ENCODE measurements at places on chromosomes 6 and 20.

- no peak for DNase-seq
Observed at GRCh38 chr20:4047614-4048013, 32.3 kb upstream of the RNF24 start.

- DNase-seq = no peak
Observed at GRCh38 chr6:125814481-125814880, 23.7 kb downstream of the NCOA7 start.

DNA sequence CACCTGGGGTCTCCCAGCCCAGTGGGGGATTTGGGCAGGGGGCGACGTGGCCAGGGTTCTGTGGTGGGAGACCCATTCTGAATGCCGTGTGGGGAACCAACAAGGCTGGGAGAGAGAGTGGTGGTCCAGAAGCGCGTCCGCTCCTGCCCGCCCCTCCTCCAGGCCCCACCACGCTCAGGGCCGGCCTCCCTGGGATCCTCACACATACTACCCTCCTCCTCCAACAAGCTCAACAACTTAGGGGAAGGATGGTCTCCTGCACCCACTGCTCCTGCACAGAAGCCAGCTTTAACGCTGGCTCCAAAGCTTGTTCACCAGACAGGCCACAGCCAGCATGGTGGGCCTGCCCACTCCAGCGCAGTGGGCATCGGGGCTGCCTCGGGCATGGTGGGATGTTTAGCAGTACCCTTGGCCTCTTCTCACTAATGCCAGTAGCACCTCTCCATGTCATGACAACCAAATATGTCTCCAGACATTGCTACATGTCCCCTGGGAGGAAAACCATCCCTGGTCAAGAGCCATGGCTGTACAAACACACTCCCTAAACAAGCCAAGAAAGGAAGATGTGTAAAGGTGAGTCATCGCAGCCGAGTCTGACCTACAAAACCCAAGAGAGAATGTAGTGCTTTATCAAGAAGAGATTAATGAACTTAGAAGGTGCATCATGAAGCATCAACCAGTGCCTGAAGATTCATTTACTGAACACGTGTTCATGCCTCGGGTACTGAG lies 75.7 kb downstream of the BMP7 start:
- no peak for DNase-seq

- DNase-seq = no peak
Observed at GRCh38 chr6:52725143-52725534, 38.1 kb downstream of the GSTA2 start.

DNA sequence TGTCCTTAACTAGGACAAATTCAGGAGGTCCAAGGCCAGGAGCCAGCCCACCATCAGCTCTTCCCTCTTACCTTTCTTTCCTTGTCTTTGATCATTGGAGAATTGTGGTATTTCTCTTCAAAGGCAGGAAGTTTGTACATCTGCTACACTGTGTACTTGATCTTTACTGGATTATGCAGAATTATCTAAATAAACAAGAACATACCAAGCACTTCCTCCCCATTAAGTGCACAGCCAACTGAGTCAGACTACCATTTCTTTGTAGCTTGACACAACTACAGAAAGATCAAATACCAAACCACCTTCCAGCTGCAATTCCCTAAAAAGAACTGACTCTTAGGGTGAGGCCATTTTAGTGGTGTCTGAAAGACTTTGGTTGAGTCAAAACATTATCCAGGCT lies 195.1 kb downstream of the HDGFL1 start:
- DNase-seq = no peak

DNA sequence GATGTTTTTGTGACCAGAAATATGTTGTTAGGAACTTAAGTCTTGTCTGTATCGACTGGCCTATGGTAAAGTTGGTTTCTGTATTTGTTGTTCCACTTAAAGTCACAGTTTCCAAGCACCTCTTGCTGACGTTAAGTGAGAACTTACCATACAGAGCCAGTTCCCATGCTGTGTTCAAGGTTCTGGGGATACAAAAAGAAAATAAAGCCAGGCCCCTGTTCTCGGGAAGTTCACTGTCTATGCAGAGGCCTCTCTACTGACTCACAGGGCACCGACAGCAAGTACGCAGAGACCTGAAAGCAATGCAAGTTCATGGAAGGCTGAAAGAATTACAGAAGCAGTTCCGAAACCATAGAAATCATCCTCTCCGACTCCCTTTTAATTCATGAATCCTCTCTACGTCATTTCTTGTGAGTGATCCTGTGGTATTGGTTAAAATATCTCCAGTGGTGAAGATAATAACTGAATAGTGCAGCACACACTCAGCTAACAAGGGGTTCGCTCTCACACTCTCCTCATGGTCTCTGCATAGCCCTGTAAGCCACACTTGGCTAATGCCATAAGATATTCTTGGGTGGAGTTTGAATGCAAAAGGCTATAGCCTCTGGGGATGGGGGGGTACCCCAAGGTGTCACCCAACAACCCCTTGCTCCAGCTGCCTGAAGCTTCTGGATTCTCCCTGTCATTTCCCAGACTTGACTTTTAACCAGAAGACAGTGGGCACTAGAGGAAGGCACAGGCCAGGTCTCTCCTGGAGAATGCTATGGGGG lies 91.2 kb upstream of the EXOC2 start:
- DNase-seq = no peak

DNA sequence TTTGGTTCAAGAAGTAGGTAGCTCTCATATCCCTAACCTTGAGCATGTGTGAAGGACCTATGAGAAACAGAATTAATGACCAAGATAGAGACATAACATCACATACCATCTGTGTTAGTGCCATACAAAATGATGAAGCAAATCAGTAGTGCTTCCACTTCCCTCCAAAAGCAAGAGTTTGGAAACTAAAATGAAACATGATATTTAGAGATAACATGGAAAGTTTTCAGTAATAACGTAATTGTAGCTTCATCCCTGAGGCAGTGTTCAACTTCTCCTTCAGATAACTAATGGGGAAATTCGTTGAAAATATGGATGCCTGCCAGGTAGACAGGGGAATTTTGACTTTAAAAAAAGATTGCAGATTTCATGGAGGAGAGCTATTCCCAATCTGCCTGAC lies 248.4 kb upstream of the IRAK1BP1 start:
- no peak for DNase-seq

- DNase-seq = no peak
Observed at GRCh38 chr6:168198302-168199180, 119.5 kb upstream of the FRMD1 start.

GRCh38 chr6:123712831-123713230 lies 76.1 kb upstream of the TRDN start:
- no peak for DNase-seq

DNA sequence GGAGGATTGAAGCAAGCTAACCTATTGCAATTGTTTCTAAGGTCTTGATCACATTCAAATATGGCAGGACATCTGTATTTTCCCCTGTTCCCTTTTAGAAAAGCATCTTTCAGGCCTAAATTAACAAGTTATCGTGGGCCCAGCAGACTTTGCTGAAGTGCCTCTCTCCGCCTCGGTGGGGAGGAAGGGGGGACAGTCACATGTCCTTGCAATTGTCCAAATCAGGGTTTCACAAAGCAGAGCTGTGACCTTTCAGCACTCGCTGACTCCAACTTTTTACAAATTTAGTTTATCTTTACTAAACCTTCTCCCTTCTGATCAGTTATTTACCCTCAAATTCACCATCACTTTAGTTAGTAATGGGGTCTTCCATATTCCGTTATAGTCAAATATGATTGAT lies 74.4 kb upstream of the KCNK16 start:
- no peak for DNase-seq

DNA sequence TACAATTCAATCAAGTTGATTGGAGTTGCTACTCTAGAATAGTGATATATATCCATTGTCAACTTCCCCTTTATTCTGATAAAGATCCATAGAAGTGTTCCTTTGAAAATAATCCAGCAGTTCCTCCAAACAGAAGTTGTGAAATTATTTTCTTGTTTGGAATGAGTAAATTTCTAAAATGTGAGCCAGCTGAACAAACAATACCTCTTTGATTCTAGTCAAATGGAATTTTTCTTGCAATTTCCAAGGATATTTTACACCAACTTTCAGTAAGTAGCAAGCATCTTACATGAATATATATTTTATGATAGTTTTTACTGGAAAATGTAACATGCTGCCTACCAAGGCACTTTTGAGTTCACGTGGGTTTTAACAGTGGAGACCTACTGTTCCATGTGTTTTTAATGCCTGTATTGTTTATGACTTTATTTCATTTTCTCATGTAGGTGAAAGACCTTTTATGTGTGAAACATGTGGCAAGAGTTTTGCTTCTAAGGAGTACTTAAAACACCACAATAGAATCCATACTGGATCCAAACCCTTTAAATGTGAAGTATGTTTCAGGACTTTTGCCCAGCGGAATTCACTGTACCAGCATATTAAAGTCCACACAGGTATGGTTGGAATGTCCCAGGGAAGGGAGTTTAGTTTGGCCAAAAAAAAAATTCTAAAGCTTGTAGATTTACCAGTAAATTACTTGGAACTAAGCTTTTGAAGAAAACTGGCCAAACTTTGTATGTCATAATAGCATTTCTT lies 6.5 kb downstream of the GZF1 start:
- DNase-seq = no peak

DNA sequence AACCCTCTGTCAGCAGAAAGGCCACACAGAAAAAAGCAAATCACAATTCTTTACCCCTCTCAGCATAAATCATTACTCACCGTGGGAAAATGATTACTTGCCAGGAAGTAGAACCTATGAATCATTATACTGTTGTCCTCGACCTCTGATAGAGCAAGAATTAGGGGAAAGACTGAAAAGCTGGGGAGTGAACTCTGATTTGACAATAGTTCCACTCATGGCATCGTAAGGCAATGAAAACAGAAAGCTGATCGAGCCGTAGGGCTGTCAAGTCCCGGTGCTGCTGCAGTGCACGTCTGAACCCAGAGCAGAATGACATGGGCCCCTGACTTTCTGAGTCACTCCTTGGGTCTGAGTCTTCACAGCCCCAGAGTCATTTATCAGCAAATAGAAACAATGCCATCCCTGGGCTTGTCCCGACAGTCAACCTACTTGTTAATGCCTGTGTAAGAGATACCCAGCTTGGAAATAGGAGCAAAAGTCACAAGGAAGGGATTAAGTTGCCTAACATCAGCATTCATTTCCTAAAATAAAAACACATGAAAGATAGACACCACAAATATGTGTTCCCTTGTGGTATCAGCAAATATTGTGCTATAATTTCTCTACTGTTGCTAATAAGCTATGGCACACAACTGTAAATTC lies 224.8 kb upstream of the MARCKS start:
- peak; percentile 33 for DNase-seq

DNA sequence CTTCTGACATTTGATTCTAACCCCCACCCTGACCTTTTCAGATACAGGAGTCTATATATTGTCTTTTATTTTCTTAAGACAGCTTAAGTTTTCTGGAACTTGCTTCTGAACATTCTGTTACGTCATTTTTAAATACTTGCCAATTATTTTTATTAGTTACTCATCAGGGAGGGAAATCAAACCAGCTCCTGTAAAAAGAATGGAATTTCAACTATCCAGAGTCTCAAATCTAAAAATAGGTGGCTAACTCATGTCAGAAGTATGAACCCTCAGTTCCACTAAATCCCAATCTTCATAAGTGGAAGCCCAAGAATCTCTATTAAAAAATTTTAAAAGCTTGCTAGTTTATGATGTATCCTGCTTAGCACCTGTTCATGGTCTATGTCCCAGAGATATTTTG lies 900.0 kb downstream of the KIF16B start:
- DNase-seq = no peak

All from GM20000 (cell line).